ENCODE measurements at places on chromosomes 12 and 14. TPM values are rescaled to one million over a fixed set of nuclear protein-coding genes. Genes with fewer than 3 reads are reported as not detected.

DNA sequence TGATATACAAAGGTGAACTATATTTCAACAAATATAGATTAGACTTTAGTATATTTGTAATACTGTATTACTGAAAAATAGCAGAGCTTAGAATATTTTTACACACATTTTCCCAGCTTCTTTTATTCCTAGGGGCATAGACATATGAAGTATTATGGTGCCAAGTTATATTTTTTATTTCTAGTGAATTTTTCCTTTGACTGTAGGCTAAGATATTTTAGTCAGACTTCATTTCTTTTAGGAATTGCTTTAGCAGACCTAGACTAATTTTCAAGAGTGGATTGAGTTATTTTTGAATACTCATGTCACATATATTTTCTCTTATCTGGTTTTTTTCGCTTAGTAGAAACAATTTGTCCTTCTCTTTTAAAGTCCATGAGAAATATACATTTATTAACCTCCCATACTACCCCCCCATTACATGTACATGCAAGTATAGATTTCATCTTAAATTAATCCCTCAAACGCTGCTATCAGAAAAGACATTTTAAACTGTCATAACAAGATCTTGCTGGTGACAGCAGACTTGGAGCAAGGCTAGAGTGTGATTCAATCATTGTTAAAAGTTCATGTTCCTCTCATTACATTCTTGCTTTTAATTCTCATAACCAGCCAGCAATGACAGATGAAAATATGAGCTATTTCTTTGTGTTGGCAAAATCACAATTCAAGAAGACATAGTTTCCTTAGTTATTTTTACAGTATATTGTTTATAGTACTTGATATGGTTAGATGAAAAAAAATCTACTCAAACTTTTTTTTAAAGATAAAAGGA lies 456.1 kb downstream of the AEBP2 start:
- no peak overlapping the region for H3K27ac ChIP-seq
- H3K4me1 ChIP-seq, result no peaks in the 10 kb centered on the region
- DNase-seq, result no peak

- no peak overlapping the region for H3K4me3 ChIP-seq
- peaks cover 47% of the 10 kb centered on the region for H3K4me1 ChIP-seq
- no peak for DNase-seq
These were observed 9.3 kb downstream of the SYNE3 start for GRCh38 chr14:95507174-95507573.

GRCh38 chr12:6262623-6263022 lies 47.9 kb upstream of the PLEKHG6 start:
- no peak overlapping the region for H3K4me3 ChIP-seq
- H3K27ac ChIP-seq, result no peak overlapping the region
- no peaks in the 10 kb centered on the region for H3K36me3 ChIP-seq
- no peaks in the 10 kb centered on the region for H3K4me1 ChIP-seq

- H3K27ac ChIP-seq, result no peak overlapping the region
- no peaks in the 10 kb centered on the region for H3K27me3 ChIP-seq
- H3K4me3 ChIP-seq, result no peak overlapping the region
- no peak for DNase-seq
- no peaks in the 10 kb centered on the region for H3K36me3 ChIP-seq
These were observed 283.8 kb downstream of the VRK1 start for GRCh38 chr14:97080991-97081390.

DNA sequence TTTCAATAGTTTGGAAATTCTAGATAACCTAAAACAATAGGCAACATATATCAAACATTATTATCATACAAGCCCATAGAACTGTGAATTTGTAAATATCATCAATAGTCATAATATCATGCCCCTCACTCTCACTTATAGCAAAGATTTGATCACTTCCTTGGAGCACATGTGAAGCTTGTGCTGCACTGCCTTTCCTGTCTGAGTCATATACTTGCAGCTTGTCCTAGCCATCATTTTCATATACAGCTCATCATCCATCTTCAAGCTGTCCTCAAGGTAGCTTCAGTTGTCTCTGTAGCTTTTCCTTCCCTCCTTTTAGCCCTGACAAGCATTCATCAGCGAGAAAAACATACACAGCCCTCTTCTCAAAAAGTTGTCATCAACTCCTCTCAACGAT lies 746.5 kb upstream of the FOXG1 start:
- H3K4me3 ChIP-seq, result no peak overlapping the region
- H3K27ac ChIP-seq, result no peak overlapping the region
- H3K27me3 ChIP-seq, result no peaks in the 10 kb centered on the region
- H3K36me3 ChIP-seq, result no peaks in the 10 kb centered on the region
- no peak for DNase-seq

GRCh38 chr12:88580051-88580871 lies at the start of gene KITLG:
Gene KITLG, minus strand, starts transcription at chr12:88580471. Its CDS starts 193 bp downstream, at chr12:88580278.
- H3K4me1 ChIP-seq, result peaks cover 12% of the 10 kb centered on the region
- H3K27me3 ChIP-seq, result peaks cover 8% of the 10 kb centered on the region
- no peak within 1 kb of the TSS for H3K27ac ChIP-seq
- H3K4me3 ChIP-seq, result no peak within 1 kb of the TSS

DNA sequence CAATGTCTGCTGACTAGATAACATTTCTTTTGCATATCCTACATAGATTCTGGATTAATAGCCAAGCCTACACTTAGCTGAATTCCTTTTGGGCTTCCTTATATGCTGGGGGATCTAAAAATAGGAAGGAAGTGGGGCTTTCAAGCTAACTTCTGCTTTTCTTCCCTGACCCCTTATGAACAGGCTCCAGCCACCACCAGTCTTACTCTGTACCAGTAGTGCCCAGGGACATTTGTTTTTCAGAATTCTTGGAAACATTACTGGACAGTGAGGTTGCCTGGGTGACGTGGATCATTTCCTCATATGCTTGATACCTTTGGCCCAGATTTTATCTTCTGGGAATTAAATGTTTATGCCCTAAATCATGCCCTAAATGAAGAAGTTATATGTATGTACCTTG lies 55.9 kb upstream of the SRRM4 start:
- H3K4me3 ChIP-seq, result no peak overlapping the region
- no peaks in the 10 kb centered on the region for H3K36me3 ChIP-seq
- no peaks in the 10 kb centered on the region for H3K4me1 ChIP-seq
- DNase-seq, result no peak

DNA sequence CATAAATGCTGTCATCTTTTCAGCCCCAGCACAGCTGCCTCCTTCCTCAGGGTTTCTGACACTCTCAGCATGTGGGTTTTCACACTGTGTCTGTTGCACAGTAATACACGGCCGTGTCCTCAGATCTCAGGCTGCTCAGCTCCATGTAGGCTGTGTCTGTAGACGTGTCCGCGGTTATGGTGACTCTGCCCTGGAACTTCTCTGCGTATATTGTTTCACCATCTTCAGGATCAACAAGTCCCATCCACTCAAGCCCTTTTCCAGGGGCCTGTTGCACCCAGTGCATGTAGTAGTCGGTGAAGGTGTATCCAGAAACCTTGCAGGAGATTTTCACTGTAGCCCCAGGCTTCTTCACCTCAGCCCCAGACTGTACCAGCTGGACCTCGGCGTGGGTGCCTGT lies 1210.6 kb downstream of the TMEM121 start:
- H3K27ac ChIP-seq, result peak overlapping the region; percentile 96
- H3K4me3 ChIP-seq, result peak overlapping the region; percentile 65
- H3K4me1 ChIP-seq, result peaks cover 30% of the 10 kb centered on the region
- H3K36me3 ChIP-seq, result no peaks in the 10 kb centered on the region

DNA sequence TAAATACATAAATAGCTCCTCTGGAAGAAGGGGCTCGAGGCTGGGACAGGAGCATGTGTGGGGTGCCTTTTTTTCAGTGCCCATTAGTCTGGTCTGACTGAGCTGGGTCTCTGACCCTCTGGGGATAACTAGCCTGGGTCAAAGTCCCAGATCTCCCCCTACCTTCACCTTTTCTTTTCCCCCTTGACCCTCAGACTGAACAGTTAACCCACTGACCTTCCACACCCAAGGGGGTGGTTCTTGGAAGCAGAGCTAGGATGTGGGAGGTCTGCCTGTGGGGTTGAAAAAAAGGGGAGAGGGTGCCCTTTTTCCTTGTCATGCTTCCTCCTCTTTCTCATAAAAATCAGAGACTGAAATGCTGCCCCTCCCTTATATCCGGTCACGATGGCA lies 925 bp upstream of the GLI1 start:
- peaks cover 52% of the 10 kb centered on the region for H3K4me1 ChIP-seq
- DNase-seq, result no peak
- H3K27ac ChIP-seq, result peak overlapping the region; percentile 76

DNA sequence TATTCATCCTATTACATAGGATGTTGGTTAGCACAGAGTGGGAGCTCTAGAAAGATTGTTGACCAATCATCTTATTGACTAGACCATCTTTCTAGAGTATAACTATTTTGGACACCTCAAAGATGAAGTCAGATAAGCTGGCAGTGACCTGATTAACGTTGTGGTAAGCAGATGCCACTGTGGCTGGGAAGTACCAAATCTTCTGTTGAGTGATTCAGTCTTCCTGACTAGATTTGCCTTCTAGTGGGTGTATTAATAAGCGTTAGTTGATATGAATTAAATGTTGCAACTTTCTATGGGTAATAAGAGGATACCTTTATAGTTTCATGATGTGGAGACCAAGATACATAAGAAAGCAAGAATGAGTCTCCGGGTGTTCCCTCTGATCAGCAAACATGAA lies 51.2 kb upstream of the HELB start:
- DNase-seq, result no peak
- H3K36me3 ChIP-seq, result no peaks in the 10 kb centered on the region
- no peaks in the 10 kb centered on the region for H3K4me1 ChIP-seq
- no peak overlapping the region for H3K4me3 ChIP-seq
- H3K27ac ChIP-seq, result no peak overlapping the region

GRCh38 chr12:32874078-32874477 lies 22.5 kb downstream of the PKP2 start:
- no peak overlapping the region for H3K27ac ChIP-seq
- H3K4me1 ChIP-seq, result no peaks in the 10 kb centered on the region
- no peak for DNase-seq
- no peaks in the 10 kb centered on the region for H3K36me3 ChIP-seq

GRCh38 chr14:51225751-51226150 lies 14.3 kb upstream of the TMX1 start:
- H3K27ac ChIP-seq, result no peak overlapping the region
- no peak for DNase-seq
- no peaks in the 10 kb centered on the region for H3K36me3 ChIP-seq

- H3K4me1 ChIP-seq, result no peaks in the 10 kb centered on the region
- no peak overlapping the region for H3K27ac ChIP-seq
- no peaks in the 10 kb centered on the region for H3K27me3 ChIP-seq
- H3K4me3 ChIP-seq, result no peak overlapping the region
- H3K36me3 ChIP-seq, result no peaks in the 10 kb centered on the region
These were observed 21.4 kb upstream of the ADGRD1 start for GRCh38 chr12:130932061-130932930.

DNA sequence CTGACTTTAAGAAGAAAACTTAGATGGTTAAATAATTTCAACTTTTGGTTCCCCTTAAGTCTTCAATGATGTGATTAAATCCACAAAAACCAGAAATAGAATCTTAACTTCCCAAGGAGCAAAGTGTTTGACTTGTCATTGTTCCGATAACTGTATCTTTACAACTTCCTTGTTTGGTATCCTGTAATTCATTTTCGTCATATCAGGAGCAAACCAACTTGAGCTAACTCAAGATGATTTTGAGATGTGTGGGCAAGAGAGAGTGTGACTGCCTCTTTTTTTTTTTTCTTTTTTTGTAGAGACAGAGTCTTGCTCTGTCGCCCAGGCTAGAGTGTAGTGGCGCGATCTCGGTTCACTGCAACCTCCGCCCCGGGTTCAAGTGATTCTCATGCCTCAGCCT lies 25.3 kb downstream of the DRAM1 start:
- H3K4me1 ChIP-seq, result peaks cover 3% of the 10 kb centered on the region
- no peak overlapping the region for H3K4me3 ChIP-seq

- H3K27ac ChIP-seq, result peak overlapping the region; percentile 76
- no peak for DNase-seq
- peaks cover 9% of the 10 kb centered on the region for H3K4me1 ChIP-seq
- peak overlapping the region; percentile 56 for H3K4me3 ChIP-seq
These were observed 202 bp downstream of the YAF2 start for GRCh38 chr12:42237853-42238239.

DNA sequence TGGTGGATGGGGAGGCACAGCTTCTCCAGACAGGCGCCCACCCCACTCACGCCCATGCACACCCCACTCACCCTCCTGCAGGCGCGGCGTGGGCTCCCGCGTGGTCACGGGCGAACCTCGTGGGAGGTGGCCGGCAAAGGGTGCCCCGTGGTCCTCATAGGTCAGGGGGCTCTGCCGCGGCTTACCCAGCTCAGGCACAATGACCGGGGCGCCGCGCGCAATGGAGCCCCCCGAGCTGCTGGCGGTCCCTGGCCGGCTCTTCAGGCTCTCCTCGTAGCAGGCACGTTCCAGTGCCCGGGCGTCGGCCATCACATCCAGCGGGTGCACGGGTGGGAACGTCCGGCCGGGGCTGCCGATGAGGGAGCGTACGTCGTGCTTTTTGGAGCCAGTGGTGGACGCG lies 49.6 kb downstream of the RFLNA start:
- DNase-seq, result no peak
- H3K4me1 ChIP-seq, result no peaks in the 10 kb centered on the region
- no peak overlapping the region for H3K27ac ChIP-seq

DNA sequence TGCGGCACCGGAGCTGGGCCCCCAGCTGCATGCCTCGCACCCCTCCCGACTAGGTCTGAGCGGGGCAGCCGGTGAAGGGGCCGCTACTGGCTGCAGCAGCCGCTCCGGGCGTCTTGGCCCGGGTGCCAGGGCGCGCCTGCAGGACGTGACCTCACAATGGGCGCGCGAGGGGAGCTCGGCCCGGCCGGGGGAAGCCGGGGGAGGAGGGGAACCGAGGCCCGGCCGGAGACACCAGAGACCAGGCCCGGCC lies 353 bp downstream of the BAG5 start:
- H3K27ac ChIP-seq, result peak overlapping the region; percentile 77
- H3K27me3 ChIP-seq, result no peaks in the 10 kb centered on the region
- peak overlapping the region; percentile 72 for H3K4me3 ChIP-seq
- peaks cover 21% of the 10 kb centered on the region for H3K36me3 ChIP-seq
- peaks cover 25% of the 10 kb centered on the region for H3K4me1 ChIP-seq

DNA sequence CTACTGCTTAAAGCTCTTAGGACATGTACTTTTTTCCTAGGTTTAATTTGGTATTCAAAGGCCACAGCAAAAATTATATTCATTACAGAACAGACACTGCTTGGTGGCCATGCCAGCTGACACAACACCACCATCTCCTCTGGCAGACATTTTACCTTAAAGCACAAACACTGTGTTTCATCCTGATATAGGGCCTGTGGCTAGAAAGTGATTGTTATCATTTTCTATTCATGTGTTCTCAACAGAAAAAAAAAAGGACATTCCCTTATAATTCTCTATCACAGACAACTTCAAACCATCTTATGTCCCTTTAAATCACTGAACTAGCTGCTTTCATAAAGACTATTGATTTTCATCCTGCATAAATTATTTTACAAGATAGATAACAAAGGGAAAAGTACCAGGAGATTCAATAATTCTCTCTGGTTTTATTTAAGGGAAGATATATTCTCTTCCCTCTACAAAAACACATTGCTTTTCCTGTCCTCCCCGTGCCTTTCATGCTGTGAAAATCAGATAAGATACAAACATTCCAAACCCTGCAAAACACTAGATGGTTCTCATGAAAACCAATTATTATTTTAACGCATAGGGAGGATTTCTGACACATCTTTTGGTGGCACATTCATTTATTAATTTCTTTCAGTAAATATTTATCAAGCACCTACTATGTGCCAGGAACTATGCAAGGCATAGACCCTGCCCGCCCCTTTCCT lies 139.3 kb upstream of the TMCC3 start:
- peaks cover 4% of the 10 kb centered on the region for H3K4me1 ChIP-seq
- no peaks in the 10 kb centered on the region for H3K27me3 ChIP-seq
- DNase-seq, result no peak
- H3K36me3 ChIP-seq, result no peaks in the 10 kb centered on the region
- H3K4me3 ChIP-seq, result no peak overlapping the region

The NTS gene
- not detected for total RNA-seq

The CAPZA3 gene
- total RNA-seq, result not detected

The USP15 gene
- 188 TPM for total RNA-seq

The TPH2 gene
- total RNA-seq, result not detected

The EPYC gene
- total RNA-seq, result not detected

The TEP1 gene
- total RNA-seq, result 83.2 TPM

The SERPINA9 gene
- not detected for total RNA-seq

The MUCL1 gene
- not detected for total RNA-seq
